Stimulated activated CD8-positive, alpha-beta memory T cell treated with anti-CD3 and anti-CD28 coated beads, Interleukin-4, amount 100 ng/mL, for 1 hour (primary cell): ENCODE measurements at places on chromosomes 5 and 9.

- no peak for DNase-seq
Measured at GRCh38 chr9:108911820-108912219, 22.1 kb downstream of the ELP1 start.

- DNase-seq, result no peak
Measured at GRCh38 chr5:172591636-172592035, 49.4 kb upstream of the NEURL1B start.

DNA sequence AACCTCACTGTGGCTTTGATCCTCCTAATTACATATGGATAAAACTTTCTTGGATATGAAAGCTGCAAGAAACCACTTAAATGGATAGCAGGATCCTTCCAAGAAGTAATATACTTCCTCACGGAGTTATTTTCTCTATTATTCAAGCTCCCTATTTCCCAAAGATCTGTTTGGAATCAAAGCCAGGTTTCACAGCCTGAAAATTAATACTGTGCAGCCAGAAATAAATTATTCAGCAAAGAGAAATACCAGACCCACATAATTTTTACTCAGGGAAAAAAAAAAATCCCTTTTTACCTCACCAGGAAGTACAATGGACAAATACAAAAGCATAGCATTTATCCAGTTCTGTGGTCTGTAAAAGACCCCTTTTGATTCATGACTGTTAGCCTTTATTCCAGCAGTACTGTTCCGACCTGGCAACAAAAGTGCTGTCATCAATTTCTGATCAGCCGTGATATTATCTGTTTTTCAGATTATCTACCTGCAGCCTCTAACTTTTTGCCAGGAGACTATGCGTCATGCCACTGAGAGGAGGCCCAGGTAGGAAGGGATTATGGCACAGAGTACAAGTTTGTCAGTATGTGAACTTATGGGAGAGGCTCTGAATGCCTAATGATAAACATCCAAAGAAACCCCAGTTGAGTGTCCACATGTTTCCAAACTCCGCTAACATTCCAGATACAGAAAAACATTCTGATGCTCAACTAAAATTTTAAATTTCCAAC lies 57.0 kb downstream of the FBN2 start:
- no peak for DNase-seq

DNA sequence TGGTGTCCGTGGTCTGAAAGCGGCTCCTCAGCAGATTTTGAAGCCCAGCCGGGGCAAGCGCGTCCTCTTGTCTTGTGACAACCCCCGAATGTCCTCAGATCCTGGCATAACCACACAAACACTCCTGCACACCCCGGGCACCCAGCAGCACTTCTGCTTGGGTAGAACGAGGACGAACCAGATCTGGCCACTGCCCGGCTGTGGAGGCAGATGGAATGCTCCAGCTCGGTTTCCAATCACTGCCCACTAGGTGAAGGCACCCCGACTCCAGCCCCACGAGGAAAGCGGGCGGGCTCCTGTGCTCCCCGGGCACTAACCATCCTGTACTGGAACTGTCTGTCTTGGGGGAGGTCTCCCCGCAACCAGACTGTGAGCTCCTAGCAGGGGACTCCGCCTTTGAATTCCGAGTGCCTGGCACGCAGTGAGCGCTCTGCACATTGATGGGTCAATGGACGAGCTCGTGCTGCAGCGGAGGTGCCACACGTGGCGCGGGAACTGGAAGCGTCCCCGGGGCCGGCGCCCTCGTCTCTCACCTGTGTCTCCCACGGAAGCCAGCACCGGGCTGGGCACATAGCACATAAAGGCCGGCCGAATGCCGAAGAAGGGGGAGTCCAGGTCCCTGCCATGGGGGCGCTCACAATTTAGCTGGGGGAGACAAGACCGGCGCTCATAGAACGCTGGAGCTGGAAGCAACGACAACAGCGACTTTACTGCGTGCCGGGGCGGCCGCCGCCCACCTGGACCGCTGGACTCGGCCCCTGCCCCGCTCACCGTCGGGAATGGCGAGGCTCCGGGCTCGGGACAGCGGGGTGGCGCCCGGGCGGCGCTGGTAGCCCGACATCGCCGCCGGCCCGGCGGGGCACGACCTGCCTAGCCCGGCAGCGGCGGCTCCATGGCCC lies 608 bp downstream of the ENTR1 start:
- DNase-seq, result no peak

DNA sequence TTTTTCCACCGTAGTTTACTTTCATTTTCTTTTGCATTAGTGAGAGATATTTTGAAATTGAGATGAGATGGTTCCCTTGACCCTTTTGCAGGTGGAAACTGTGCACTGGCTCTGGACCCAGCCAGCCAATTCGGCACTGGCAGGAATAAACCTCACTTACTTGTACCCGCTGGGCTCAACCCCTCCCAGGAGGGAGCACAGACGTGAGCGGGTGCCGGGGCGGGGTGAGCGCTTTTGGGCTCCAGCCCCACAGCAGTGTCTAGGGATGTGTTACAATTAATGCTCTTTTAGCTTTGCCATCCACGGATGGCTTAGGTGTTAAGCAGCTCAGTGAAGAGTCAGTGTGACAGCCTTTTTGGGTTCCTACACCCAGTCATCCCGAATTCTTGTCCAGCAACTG lies 766.1 kb upstream of the CHD1 start:
- no peak for DNase-seq

- DNase-seq, result no peak
Measured at GRCh38 chr9:71890042-71890679, 20.8 kb downstream of the ABHD17B start.

DNA sequence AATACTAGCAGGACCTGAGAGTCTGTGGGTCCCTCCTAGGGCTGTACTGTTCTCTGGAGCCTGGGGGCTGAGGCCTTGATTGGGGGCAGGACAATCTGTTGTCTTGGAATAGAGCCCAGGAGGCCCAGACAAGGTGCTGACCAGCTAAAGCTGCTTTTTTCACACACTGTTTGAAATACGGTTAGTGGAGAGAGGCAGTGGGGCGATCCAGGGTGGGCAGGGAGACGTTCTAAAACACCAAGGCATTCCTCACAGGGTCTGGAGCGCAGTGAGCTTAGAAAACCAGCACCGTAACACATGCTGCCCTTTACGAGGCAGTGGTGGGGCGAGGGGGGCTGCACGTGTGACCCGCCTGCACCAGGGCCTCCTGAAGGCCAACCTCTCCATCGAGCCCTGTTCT lies 55.1 kb downstream of the EHMT1 start:
- no peak for DNase-seq

- no peak for DNase-seq
Measured at GRCh38 chr5:125189531-125189941, 443.1 kb upstream of the ZNF608 start.

GRCh38 chr5:149177911-149178565 lies 36.7 kb downstream of the ABLIM3 start:
- DNase-seq, result no peak

GRCh38 chr5:130050585-130050984 lies 146.3 kb downstream of the CHSY3 start:
- no peak for DNase-seq

GRCh38 chr5:157602505-157602904 lies 26.9 kb upstream of the ADAM19 start:
- DNase-seq, result no peak

DNA sequence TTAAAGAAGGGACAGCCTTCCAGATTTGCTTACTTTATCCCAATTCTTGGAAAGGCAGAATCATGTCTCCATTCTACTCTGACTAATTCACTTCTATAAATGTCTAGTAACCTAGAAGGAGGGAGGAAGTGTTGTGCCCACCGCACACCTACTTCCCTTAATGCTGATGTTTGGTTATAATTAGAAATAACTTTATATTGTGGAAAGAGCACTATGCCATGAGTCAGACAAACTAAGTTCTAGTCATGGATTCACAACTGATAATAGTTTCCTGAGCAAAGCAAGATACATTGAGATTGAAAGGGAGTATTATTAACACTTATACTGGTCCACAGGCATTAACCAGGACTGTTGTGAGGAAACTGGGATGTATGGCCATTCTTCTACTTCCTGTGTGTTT lies 345.9 kb upstream of the RPS23 start:
- no peak for DNase-seq

- no peak for DNase-seq
Measured at GRCh38 chr5:144028058-144028457, 142.4 kb downstream of the YIPF5 start.
